ENCODE measurements at places on chromosomes 6 and 20. TPM values are rescaled to one million over a fixed set of nuclear protein-coding genes. Genes with fewer than 3 reads are reported as not detected.

DNA sequence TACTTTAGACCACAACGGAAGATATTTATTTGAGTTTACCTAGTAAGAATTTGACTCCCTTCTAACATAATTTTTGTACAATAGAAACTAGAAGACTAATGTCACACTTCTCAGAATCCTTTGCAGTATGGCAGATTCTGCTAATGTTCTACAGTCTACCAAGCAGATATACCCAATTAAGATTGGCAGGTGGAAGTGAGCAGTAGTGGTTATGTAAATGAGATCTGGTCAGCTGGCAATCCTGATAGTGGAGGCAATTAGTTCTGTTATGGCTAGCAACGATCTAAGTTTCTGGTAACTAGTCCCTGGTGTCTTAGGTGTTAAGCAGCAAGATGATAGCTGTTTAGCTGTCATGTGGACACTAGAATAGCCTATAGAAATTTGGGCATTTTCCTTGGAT, 101.0 kb downstream of the CENPW start:
- DNase-seq = no peak

DNA sequence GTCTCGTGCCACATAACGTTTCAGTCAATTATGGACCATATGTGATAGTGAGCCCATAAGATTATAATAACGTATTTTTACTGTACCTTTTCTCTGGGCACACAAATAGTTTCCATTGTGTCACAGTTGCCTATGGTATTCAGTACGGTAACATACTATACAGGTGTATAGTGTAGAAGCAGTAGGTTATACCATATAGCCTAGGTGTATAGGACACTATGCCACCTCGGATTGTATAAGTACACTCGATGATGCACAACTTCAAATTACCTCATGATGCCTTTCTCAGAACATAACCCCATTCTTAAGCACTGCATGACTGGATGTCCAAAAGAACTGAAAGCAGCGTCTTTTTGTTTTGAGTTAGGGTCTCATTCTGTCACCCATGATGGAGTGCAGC, 59.5 kb upstream of the MYO6 start:
- DNase-seq = no peak

DNA sequence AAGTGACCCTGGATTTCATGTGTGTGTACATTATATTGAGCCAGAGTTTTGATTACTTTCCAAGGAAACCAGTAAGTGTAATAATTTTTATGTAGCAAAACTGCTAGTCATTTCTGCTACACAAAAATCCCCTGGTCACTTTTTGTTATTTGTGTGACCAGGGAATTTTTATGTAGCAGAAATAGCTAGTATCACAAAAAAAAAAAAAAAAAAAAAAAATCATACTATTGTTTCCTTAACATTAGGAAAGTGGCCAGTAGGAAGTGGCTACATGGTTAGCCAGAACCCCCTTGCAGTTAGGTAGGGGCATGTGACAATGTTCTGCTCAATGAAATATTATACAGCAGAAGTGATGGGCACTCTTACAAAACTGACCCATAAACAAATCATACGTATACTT, 434.0 kb upstream of the BTBD3 start:
- DNase-seq = no peak

DNA sequence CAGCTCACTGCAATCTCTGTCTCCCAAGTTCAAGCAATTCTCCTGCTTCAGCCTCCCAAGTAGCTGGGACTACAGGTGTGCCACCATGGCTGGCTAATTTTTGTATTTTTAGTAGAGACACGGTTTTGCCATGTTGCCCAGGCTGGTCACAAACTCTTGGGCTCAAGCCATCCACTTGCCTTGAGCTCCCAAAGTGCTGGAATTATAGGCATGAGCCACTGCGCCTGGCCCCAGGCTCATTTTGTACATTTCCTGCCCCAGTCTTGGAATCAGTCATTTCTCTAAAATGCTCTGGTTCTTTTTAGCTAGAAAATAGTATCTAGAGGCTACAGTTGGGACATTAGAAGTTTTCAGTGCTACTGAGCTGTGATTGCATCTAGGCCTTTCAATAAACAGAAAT, 13.5 kb downstream of the MANBAL start:
- no peak for DNase-seq

DNA sequence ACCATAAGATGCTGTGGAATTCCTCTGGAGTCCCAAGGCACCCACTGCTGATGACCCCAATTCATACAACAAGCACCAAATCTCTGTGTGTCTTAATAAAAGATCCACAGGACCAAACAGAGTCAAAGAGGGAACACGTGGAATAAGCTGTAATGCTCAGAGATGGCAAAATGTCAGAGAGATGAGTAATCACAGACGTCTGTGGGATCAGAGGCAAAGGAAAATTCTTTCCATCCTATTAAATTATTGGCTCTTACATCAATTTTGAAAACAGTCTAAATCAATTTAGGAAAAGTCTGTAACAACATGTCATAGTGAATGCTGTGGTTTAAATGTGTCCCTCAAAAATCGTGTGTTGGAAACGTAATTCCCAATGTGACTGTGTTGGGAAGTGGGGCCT, 17.5 kb upstream of the SAMD3 start:
- DNase-seq = no peak

DNA sequence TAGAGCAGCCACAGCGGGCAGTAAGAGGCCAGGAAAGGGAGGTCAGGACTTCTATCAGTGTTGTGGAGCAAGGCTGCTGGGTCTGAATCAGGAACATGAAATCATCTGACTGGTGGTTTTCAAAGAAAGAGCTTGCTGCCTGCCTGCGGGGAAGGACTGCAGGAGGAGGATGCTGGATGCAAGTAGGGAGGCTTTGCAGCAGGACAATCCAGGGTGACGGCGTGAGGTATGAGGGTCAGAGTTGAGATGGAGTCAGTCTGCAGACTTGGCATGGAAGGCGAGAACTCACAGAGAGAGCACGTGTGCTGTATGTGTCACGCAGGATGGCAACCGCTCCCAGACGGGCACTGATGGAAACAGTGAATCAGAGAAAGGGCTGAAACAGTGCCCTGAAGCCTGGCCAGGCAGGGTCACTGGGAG, 59.2 kb upstream of the CD93 start:
- no peak for DNase-seq

GRCh38 chr6:37990762-37991525, 171.4 kb downstream of the ZFAND3 start:
- DNase-seq = no peak

DNA sequence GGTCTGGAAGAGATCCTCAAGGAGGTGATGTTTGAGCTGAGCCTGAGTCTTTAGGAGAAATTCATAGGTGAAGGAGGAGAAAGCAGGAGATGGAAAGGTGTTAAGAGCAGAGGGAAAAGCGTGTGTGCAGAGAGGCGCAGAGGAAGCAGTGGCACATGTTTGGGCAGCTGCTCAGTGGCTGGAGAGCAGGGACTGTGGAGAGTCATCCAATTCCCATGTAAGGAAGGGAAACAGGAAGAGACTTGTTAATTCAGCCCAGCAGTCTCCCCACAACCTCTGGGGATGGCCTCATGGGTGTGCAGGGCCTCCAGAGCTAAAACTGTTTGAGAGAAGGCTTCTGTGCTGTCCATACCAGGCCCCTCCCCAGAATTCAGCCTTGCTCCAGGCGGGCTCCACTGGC, 16.2 kb downstream of the AAR2 start:
- no peak for DNase-seq

- no peak for DNase-seq
These were observed 3.1 kb downstream of the JAG1 start for GRCh38 chr20:10670501-10671220.

DNA sequence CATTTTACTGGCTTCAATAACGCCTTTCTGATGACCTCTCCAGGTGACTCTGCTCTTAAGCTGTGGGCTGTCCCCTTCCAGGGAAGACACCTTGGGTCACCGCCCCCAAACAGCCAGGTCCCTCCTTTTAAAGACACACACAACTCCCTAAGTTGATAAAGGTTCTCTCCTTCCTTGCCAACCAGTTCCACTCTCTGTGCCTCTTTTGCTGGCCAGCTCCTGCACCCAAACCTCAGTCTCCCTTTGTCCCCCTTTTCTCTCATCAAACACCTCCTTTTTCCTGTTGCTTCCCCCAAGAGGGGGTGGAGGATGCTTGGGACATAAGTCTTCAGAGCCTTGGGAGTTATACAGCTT, 1.0 kb downstream of the NCOA6 start:
- DNase-seq = peak; percentile 65

DNA sequence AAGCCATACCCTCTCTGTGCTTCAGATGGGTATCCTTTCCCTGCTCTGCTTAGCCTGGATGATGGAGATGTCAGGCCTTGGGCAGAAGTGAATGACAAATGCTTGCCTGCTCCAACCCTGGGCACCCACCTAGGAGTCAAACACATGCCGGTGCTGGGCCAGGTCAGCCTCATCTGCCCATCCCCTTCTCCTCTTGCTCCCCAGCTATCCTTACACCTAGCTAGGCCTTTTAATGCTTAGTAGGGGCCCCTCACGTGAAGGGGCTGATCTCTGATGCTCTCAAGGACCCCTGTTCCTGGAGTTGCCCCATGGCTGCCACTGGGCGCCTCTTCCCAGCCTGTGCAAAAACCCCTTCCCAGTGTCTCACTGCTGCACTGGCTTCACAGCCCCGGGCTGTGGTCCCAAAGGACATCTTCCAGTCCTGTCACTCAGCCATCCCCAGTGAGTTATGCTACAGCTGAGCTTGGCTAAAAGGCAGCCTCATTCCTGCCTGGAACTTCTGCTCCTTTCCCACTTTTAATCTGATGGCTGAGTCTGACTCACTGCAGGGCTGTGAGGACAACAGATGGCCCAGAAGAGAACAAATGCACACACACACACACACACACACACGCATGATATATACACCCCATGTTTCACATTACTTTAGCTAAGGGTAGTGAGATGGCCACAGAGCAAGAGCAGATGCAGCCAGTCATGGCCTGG, 12.8 kb upstream of the SDCBP2 start:
- DNase-seq = no peak

DNA sequence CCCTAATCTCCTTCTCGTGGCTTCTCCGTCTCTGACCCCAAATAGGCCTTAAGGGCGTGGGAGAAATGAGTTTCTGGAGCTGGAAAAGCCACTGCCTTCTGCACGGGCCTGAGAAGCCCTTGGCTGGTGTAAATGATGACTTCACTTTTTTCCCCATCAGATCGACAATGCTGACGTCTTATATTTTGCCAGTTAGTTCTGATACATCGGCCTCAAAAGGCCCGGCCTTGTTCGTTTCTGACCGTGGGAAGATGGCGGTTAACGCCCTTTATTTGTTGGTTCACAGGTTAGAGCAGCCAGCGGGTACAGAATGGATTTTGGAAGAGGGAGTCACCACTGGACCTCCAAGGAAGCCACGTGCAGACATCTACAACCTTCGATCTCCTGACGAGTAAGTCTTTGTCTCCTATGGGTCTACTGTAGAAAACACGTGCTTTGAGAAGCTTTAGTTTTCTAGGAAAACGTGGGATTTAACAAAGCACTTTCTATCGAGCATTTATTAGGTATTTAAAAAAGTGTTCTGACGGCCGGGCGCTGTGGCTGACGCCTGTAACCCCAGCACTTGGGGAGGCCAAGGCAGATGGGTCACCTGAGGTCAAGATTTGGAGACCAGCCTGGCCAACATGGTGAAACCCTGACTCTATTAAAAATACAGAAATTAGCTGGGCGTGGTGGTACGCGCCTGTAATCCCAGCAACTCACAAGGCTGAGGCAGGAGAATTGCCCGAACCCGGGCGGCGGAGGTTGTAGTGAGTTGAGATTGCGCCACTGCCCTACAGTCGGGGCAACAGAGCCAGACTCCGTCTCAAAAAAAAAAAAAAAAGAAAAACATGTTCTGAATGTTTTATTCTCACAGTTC, 1.2 kb upstream of the ZNFX1 start:
- DNase-seq = no peak

- DNase-seq = no peak
These were observed 106.0 kb upstream of the CDH4 start for GRCh38 chr20:61146023-61146422.

- no peak for DNase-seq
These were observed 2.7 kb downstream of the GUCA1A start for GRCh38 chr6:42175860-42176259.

DNA sequence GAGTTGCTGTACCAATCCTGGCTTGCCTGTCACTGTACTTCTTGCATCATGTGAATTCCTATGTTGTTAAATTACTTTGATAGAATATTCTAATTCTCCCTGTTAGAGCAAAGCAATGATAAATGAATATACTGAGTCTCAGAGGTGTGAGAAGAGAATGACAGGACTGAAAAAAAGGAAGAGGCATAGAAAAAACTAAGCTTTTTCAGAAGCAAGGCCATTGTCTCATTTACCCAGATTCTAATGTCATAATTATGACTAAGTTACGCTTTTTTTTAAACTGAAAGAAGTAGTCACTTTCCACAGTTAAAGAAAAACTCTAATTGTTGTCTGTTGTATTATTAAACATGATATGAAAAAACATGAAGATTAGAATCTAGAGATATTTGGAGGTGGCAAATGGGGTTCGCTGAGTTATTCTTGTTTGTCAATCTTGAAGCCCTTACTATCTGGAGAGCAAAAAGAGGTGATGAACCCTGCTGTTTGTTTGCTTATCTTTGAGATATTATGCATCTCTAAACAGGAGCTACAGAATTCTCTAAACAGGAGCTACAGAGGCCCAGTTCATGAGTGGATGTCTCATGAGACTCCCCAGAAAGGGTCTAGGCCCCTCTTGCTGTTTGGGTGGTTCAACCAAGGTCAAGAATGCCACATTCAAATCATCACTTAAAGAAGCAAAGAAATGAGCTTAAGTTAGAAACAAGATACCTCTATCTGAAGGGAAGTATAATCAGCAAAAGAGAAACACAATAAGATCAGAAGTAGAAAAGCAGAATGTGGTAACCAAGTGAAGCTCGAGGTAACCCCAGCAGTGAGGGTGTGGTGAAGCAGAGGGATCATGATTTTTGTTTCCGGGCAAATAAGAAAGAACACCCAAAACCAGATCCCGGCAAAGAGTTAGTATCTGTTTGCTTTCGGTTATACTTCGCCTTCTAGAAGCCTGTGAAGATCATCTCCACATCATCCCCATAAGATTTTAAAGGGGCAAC, 33.3 kb upstream of the THEMIS start:
- no peak for DNase-seq

GRCh38 chr6:13427316-13427715, 60.1 kb downstream of the GFOD1 start:
- no peak for DNase-seq

- no peak for DNase-seq
These were observed 113.5 kb downstream of the FAXC start for GRCh38 chr6:99236010-99236409.

GRCh38 chr6:144475411-144475810, 190.3 kb downstream of the UTRN start:
- no peak for DNase-seq

GRCh38 chr6:79894939-79895338, 52.4 kb downstream of the ELOVL4 start:
- DNase-seq = no peak

GRCh38 chr20:53691060-53691810, 97.6 kb upstream of the ZNF217 start:
- DNase-seq = no peak

- no peak for DNase-seq
These were observed 256.9 kb downstream of the ARHGAP18 start for GRCh38 chr6:129453073-129453472.

GRCh38 chr6:40958738-40959137, 80.3 kb downstream of the UNC5CL start:
- no peak for DNase-seq

MAS1 gene
- not detected for polyA plus RNA-seq

CNR1 gene
- 0.48 TPM for polyA plus RNA-seq

DSP gene
- 6.3 TPM for polyA plus RNA-seq

PREX1 gene
- polyA plus RNA-seq = 23.2 TPM

CRISP3 gene
- polyA plus RNA-seq = not detected

RCAN2 gene
- polyA plus RNA-seq = not detected

DYNLT1 gene
- polyA plus RNA-seq = 43.4 TPM

ATP6V1G2 gene
- polyA plus RNA-seq = 0.69 TPM

CALHM4 gene
- not detected for polyA plus RNA-seq

MOG gene
- not detected for polyA plus RNA-seq

MLIP gene
- not detected for polyA plus RNA-seq

SLC22A16 gene
- polyA plus RNA-seq = not detected

All from naive B cell (primary cell).